Thoracic aorta (tissue), 2 donors: ENCODE measurements at places on chromosomes 6 and 20. TPM values are rescaled to one million over a fixed set of nuclear protein-coding genes. Genes with fewer than 3 reads are reported as not detected.

Gene MYB
- total RNA-seq: not detected

Gene MLN
- not detected for total RNA-seq

Gene PKHD1
- total RNA-seq: not detected

Gene OPN5
- not detected for total RNA-seq

Gene SIRPD
- not detected for total RNA-seq

Gene RSPH4A
- total RNA-seq: 0.95 TPM

Gene TPD52L1
- 73.5 TPM for total RNA-seq

DNA sequence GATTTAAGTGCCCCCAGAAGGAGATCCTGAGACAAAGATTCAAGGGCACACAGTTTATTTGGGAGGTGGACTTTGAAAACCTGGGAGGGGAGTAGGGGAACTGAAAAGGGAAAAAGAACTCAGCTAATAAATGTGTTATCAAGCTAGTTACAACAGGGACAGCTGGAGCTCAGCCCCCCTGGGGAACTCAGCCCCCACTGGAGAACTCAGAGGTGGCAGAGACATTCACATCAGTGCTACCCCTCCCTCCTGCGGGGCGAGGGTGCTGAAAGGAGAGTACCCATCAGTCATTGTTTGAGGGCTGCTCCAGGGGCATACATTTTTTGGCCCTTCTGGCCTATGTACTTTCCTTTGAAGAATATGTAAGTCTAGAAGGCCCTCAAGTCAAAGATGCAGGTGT is 101.4 kb downstream of the LRFN2 start:
- H3K4me1 ChIP-seq: no peaks in the 10 kb centered on the region
- no peaks in the 10 kb centered on the region for H3K36me3 ChIP-seq
- no peak overlapping the region for H3K4me3 ChIP-seq
- H3K27ac ChIP-seq: no peak overlapping the region

GRCh38 chr6:37696220-37696840 is 1.4 kb downstream of the MDGA1 start:
- H3K27ac ChIP-seq: no peak overlapping the region
- no peak for DNase-seq
- peak overlapping the region; percentile 81 for H3K4me3 ChIP-seq
- peaks cover 20% of the 10 kb centered on the region for H3K4me1 ChIP-seq
- H3K36me3 ChIP-seq: no peaks in the 10 kb centered on the region

DNA sequence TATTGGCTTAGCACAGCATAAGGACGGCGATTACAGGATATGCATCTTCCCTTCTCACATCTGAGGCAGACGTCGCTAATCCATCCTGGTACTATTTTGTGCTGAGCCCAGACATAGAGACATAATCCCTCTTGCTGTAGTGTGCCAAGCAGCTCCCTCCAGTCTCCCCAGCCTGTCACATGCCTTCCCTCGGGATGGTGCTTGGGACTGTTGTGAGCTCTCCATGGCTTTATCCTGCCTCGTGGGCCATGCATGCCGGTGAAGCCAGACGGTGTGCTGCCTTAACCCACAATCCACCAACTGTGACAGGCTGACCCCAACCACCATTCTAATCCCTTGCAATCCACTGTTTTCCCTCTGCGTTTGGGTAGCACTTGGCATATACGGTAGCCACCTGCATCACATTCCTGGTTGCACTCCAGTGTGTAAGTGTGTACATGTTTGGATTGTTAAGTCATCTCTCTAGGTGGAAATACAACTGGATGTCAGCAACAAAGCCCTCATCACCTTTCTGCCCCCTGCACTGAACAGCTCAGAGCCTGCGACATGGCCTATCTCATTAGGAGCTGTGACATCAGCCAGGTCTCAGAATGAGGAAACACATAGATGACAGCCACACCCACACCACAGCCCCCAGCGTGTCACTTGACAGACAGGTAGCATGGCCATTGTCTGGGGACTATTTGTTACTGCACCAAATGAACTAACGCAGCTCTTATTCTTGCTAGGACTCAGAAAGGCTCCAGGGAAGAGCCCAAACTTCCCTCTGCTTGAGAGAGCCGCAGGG is 374.8 kb upstream of the CDH4 start:
- DNase-seq: no peak
- H3K36me3 ChIP-seq: no peaks in the 10 kb centered on the region
- no peak overlapping the region for H3K4me3 ChIP-seq
- no peak overlapping the region for H3K27ac ChIP-seq

- no peak overlapping the region for H3K27ac ChIP-seq
- DNase-seq: no peak
Measured at GRCh38 chr6:72975352-72975752, 249.9 kb downstream of the KHDC1L start.

GRCh38 chr6:149716181-149716963 is 1.5 kb downstream of the LATS1 start:
- peak overlapping the region; percentile 96 for H3K4me3 ChIP-seq
- no peak for DNase-seq
- H3K4me1 ChIP-seq: peaks cover 36% of the 10 kb centered on the region
- no peaks in the 10 kb centered on the region for H3K27me3 ChIP-seq

DNA sequence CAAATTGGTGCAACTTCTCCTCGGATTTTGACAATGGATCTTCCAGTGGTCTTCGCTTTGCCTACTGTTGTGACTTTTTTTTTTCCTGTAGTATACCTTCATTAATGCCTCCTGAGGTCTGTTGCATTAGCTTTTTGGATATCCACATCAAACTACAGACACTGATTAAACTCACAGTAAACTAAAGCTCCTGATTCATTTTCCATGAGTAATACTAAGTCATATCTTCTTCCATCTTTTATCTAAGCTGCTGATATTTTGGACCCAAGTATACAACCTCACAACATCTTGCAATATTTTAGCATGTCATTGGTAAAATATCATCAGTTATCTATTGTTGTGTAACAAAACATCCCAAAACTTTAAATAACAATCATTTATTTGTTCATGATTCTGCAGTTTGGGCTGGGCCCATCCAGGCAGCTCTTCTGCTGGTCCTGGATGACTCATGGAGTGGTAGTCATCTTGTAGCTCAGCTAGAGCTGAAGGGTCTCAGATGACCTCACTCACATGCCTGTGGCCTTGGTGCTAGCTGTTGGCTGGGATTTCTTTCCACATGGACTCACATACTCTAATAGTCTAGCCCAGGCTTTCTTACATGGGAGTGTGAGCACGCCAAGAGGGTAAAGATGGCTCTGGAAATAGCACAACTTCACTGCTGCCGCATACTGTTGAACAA is 78.3 kb upstream of the SRSF6 start:
- H3K27me3 ChIP-seq: no peaks in the 10 kb centered on the region
- H3K4me3 ChIP-seq: no peak overlapping the region
- no peak overlapping the region for H3K27ac ChIP-seq
- no peaks in the 10 kb centered on the region for H3K4me1 ChIP-seq

- H3K36me3 ChIP-seq: no peaks in the 10 kb centered on the region
- no peaks in the 10 kb centered on the region for H3K4me1 ChIP-seq
- no peak for DNase-seq
- H3K27me3 ChIP-seq: no peaks in the 10 kb centered on the region
Measured at GRCh38 chr6:6826095-6826901, 237.8 kb downstream of the LY86 start.

DNA sequence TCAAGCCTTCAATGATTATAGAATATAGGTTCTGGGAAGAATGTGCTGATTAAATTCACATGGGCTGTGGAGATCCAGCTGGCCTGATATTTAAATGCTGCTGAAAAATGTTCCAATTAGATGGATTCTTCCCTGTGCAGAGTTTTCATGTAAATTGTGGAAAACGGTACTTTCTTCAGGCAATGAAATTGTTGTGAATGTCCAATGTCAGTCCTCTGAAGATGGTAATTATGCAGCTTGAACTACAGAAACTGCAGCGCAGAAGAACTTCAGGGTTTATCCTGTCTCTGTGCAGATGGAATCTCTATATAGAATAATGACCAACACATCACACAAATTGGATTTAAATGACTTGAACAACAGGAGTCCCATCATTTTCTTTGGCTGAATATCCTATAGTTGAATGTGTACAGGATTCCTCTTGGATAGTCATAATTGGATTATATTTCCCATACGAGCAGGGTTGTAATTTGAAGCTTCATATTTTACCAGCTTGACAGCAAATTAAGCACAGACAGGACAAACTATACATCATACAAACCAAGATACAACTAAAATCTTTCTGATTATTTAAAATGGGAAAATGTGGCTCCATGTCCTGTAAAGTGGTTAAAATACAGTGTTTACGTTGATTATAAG is 82.3 kb downstream of the CAP2 start:
- peaks cover 37% of the 10 kb centered on the region for H3K4me1 ChIP-seq
- no peaks in the 10 kb centered on the region for H3K27me3 ChIP-seq
- H3K4me3 ChIP-seq: no peak overlapping the region
- H3K27ac ChIP-seq: no peak overlapping the region
- no peaks in the 10 kb centered on the region for H3K36me3 ChIP-seq

DNA sequence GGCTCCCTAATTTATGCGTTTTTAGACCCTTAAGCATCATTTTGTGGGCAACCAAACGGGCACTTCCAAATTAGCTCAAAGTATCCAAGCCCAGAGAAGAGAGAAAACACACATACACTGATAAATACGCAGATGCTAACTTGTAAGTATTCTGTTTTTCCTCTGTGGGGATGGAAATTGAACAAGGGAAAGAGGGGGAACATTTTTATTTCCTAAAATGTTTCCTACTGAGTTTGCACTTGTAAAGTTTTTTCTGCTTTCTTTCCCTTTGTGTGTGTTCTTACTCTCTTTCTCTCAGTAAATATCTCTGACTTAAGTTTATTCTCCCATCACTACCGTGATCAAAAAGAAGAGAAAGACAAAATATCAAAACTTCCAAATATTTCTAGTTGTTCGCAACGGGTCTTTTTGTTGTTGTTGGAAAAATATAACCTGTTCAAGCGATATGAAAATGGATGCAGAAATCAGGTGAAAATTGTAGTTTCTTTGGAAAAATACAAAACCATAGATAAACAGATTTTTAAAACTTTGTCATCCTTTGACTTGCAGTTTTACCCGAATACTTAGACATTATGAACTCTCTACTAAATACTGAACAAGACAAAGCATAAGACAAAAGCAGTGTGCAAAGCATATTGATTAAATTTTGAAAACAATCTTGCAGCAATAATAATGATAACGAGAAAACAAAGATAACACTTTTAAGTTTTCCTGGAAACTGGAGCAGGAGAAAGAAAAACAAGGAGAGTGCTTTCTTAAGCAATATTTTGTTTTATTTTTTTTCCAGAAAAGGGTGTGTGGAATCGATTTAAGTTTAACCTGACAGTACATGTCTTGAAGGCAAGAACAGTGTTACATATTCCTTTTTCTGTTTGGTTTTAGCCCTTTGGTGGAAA is 1.0 kb upstream of the NKX2-4 start:
- H3K4me1 ChIP-seq: peaks cover 12% of the 10 kb centered on the region
- no peak overlapping the region for H3K27ac ChIP-seq
- peaks cover 46% of the 10 kb centered on the region for H3K27me3 ChIP-seq
- no peak overlapping the region for H3K4me3 ChIP-seq

GRCh38 chr20:2748551-2749342 is 51.7 kb downstream of the CPXM1 start:
- no peak overlapping the region for H3K27ac ChIP-seq
- H3K4me1 ChIP-seq: peaks cover 20% of the 10 kb centered on the region
- H3K36me3 ChIP-seq: no peaks in the 10 kb centered on the region
- no peak for DNase-seq
- no peaks in the 10 kb centered on the region for H3K27me3 ChIP-seq
- no peak overlapping the region for H3K4me3 ChIP-seq

DNA sequence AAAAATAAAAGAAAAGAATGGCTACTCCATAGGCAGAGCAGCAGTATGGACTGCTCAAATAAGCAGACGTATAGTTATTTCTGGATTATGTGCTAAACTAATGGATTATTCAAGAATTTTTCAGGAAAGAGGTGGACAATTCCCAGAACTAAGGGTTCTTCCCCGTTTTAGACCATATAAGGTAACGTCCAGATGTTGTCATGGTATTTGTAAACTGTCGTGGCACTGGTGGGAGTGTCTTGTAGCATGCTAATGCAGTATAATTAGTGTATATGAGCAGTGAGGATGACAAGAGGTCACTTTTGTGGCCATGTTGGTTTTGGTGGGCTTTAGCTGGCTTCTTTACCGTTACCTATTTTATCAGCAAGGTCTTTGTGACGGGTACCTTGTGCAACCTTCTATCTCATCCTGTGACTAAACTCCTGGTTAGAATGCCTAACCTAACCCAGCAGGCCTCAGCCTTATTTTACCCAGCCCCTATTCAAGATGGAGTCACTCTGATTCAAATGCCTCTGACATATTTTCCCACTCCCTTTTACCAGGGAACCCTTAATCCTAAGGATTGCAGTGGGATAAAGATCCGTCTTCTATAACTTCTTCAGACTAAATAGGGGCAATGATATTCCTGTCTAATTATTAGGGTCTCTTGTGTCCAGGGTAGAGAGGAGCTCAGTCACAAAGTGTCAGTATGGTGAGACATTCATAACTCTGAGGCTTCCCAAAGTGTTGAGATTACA is 11.1 kb upstream of the TRIM38 start:
- no peak overlapping the region for H3K27ac ChIP-seq
- no peak for DNase-seq
- H3K4me3 ChIP-seq: no peak overlapping the region

DNA sequence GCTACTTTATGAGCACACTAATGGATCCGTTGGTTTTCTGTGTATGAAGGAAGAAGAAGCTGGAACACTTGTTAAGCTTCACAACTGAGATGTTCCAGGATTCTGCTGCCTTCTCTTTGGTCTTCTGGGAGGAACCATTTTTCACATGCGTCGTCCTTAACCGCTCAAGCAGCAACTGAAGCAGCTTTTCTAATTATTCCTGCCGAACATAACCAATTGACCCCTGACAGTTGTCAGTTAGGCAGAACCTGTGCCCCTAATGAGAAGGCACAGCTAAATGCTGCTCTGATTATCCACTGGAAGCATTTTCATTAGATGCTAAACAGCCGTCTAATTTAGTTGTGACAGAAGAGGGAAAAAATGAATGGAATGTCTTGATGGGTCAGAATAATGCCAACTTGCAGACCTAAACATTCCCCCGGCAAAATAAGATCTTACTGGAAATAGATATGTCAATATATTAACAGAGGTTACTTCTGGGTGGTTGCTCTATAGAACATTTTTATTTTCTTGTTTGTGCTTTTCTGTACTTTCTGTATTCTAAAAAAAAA is 85.0 kb upstream of the SMLR1 start:
- H3K27ac ChIP-seq: no peak overlapping the region
- no peaks in the 10 kb centered on the region for H3K27me3 ChIP-seq
- no peaks in the 10 kb centered on the region for H3K4me1 ChIP-seq
- DNase-seq: no peak

DNA sequence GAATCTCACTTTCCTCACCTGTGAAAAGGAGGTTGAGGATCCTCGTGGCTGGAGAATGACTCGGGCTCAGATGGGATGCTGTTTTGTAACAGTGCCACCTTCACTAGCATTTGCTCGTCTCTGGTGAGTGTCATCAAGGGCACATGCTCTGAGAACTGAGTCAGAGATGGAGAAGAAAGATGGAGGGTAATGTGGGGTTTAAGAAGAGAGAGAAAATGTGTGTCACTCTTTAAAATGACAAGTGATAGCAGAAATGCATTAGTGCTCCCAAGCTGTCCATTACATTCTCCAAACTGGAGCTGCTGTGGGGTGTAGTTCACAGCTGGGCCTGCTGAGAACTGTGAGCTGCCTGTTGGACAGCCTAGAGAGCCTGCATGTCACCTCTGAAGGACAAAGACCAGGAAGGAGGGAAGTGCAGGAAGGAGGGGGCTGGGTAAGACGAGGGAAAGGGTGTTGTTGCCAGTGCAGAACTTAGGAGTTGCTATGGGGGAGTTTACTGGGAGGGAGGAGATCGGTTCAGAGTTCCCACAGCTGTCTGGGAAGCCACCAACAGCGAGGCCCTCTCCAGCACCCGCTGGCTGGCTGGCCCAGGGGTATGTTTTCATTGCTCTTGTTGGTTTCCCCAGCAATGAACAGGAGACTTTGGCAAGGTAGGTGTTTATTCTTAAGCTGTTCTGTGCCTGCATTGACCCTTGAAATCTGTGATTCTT is 19.8 kb downstream of the GMPR start:
- DNase-seq: no peak
- peak overlapping the region; percentile 73 for H3K27ac ChIP-seq
- no peaks in the 10 kb centered on the region for H3K4me1 ChIP-seq
- H3K27me3 ChIP-seq: no peaks in the 10 kb centered on the region
- no peaks in the 10 kb centered on the region for H3K36me3 ChIP-seq
- H3K4me3 ChIP-seq: no peak overlapping the region
